Stimulated activated CD4-positive, alpha-beta T cell treated with anti-CD3 and anti-CD28 coated beads, TNF-alpha, amount 100 ng/mL, for 48 hours (primary cell): ENCODE measurements at places on chromosomes 12 and 14.

- DNase-seq, result no peak
These were observed 105.7 kb downstream of the PDE3A start for GRCh38 chr12:20474016-20474415.

GRCh38 chr12:50032854-50033581 is 7.7 kb upstream of the RACGAP1 start:
- no peak for DNase-seq

- DNase-seq, result no peak
These were observed 4.5 kb upstream of the KLHL33 start for GRCh38 chr14:20440465-20440864.

DNA sequence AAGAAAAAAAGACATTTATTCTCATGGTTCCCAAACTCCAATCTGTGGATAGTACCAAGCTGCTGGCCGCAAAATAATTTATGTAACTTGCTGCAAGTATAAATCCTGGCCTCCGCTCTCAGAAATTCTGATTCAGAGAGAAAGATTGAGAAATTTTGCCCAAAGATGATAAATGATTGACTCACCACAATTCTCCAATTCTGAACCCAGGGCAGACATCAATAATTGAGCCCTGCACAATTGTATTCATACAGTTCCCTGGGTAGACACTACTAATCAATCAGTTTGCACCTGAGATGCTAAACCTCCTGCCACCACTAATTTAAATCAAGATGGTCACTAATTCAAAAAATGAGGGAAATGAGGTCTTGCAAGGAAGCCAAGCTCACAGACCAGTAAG is 38.2 kb downstream of the TRPV4 start:
- no peak for DNase-seq

DNA sequence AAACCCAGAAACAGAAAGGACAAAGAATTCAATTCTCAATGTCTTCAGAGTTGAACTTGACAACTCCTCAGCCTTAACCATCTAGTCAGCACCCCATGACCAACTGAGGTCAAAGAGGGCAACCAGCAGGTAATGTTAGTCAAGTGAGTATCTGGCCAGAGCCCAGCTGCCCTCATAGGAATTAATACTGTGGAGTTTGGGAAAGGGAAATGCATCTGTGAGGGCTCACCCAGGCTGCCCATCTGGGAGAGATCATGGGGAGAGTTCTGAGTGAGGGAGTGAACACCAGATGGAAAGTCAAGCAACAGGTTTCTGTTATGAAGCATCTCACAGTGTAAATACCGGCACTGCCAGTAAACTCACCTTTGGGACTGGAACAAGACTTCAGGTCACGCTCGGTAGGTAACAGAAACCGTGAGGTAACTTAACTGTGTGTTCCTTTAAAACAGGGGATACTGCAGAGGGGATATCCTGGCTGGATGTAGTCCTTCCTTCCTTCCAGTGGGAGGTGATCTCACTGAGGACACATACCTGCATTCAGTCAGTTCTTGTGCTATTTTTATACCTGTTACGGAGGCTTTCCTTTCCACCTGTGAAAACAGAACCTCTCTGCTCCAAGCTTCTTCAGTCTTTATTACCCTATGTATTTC is 94.4 kb downstream of the DAD1 start:
- no peak for DNase-seq

DNA sequence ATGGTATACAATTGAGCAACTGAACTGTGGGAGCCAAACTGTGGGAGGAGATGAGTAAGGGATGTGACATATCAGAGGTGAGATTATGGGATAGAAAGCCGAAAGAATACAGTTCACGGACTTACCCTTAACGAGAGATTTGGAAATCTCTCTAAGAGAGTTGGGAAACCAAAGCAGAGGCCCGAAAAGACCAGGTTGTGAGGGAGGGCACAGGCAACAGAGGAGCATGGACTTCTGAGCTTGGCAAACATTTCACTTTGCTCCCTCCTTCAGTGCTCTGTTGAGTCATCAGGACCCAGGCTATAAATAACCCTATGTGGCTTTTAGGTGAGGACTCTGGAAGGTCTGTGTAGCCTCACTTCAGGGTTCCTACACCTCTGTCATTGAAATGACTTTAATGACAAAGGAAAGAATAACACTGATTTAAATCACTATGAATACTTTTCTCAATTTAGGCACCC is 120.6 kb downstream of the TGFB3 start:
- DNase-seq, result no peak

DNA sequence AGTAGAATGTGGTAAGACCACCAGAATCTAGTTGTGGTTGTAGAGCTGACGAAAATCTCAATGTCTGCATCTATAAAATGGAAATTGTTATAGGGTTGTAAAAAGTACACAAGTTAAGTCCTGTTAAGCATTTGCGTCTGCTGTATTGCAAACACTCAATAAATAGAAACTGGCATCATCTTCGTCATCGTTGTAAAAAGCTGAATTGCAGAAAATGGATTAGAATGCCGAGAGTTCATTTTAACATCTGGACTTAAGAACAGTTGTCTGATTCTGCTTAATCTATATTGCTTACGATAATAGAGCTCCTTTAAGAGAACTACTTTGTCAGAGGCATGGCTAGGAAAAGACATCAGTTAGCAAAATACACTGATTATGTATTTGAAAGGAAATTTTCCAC is 33.2 kb downstream of the KCNMB4 start:
- DNase-seq, result no peak

GRCh38 chr12:93121729-93122488 is 192.8 kb upstream of the EEA1 start:
- DNase-seq, result no peak

- no peak for DNase-seq
These were observed 42.4 kb upstream of the BDKRB2 start for GRCh38 chr14:96162265-96162664.

DNA sequence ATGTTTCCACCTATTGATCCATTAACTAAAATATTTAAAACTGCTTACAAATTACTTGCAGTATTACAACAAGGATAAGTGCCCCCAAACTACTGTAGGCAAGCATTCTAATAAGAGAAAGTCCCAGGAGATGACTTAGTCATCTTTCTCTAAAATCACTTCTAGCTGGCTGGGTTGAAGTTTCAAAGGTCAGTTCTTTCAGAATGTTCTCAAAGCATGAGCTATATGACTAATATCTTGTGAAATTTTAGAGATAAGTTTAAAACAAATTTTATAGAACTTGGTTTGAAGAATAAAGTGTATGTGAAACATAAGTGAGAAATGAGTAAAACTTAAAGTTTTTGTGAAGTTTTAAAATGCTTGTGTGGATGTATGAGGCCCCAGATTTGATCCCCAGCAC is 24.3 kb upstream of the OR6J1 start:
- no peak for DNase-seq

- no peak for DNase-seq
These were observed 2.8 kb downstream of the FAM234B start for GRCh38 chr12:13046964-13047363.

GRCh38 chr12:54393743-54394142 is 9.2 kb upstream of the ZNF385A start:
- DNase-seq, result no peak

DNA sequence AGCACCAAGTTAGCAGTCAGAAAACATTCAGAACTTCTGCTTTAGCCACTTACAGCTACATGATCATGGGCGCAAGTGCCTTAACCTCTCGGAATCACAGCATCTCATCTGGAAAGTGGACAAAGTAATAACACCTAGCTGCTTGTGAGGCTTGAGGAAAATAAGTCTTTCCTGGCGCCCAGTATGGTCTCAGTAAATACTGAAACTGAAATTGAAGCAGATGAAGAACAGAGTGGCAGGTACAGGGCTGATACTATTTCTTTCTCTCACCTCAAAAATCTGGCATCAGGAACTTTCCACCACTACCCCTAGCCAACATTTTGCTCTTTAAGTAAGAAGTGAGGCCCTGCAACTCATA is 129.7 kb upstream of the FUT8 start:
- no peak for DNase-seq

GRCh38 chr12:64082866-64083268 is 139.2 kb downstream of the KICS2 start:
- no peak for DNase-seq

DNA sequence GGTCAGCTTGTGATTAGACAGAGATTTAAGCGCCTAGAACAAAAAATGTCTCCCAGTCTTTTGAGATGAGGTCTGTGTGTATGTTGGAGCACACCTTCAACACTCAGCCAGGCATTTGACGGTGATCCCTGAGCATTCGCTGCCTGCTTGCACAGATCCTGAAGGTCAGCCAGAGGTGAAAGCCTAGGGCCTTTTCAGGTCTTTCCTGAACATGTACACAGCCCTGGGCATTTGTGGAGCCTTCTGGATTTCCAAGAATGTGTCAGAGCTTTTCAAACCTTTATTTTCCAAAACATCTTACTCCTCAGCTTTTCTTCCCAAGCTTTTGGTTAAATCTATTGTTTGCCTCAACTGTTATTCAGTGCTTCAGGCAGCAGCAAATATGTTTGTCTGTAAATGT is 59.1 kb upstream of the AMN start:
- DNase-seq, result no peak

DNA sequence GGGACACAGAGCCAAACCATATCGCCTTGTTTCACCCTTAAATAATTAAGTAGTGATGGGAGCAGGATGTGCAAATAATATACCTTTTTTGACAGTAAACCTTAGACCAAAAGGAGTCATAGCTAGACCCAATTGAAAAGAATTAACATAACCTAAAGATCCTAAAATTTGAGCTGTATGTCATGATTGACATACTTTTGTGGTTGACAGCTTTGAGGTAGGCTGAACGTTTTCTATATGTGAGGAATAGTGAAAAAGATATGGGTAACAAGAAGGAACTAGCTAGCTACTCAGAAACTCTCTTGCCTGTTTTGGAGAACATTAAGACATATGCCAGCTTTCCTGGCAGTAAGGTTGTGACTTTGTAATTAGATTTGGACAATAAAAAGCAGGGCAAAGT is 320.6 kb downstream of the KCNC2 start:
- DNase-seq, result no peak

- DNase-seq, result no peak
These were observed 5.7 kb upstream of the MLF2 start for GRCh38 chr12:6758506-6759095.

DNA sequence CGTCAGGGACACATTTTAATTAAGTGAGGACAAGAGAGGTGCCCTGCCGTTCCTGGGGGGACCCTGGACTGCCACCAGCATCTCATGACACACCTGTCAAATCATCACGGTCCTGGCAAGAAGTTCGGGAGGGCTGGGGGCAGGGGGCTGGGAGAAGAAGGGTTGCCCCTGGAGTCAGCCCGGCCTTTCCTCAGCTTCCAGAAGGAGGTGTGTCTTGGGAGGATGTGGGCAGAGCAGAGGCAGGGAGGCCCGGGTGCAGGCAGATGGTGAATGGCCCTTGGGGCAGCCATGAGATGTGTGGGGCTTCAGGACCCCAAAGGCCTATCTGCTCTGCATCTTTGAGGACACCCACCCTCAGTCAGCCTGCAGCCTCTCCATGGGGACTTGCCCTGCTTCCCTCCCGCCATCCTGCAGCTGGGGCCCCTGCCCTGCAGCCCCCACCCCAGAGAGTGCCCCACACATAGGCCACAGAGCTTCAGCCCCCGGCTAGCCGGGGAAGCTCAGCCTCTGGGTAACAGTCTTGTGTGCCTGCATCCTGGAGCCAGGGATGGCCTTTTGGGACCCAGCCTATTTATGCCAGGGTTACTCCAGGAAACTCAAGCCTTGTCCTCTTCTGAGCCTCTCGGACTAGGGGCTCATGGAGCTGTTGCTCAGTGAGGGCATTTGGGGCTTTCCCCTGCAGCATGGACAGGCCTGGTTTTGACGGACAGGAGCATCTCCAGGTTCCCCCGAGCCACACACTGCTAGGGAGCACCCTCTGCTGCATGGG is 178.5 kb downstream of the KIF26A start:
- no peak for DNase-seq

GRCh38 chr12:2372735-2373134 is 319.9 kb downstream of the CACNA1C start:
- no peak for DNase-seq

DNA sequence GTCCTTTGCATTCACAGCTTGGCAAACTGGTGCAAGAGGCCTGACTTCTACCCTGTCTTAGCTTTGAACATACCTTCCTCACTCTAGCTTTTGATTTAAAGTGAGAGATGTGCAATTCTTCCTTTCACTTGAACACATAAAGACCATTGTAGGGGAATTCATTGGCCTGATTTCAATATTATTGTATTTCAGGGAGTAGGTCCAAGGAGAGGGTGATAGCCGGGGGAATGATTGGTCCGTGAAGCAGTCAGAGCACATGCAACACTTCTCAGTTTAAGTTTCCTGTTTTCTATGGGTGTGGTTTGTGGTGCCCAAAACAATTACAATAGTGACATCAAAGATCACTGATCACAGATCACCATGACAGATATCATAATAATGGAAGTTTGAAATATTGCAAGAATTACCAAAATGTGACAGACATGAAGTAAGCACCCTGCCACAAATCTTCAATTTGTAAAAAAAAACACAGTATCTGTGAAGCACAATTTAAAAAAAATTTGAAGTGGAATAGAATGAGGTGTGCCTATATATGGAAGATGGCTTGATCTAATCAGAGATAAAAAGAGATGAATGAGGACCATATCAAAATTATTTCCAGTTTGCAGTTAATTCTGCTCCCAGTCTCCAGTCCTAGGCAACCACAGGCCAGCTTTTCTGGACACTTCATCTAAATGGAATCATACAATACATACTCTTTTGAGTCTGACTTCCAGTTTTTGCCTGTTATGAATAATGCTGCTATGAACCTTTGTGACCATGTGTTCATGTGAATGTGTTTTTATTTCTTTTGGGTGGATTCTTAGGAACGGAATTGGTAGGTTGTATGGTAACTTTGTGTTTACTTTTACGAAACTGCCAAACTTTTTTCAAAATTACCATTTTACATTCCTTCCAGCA is 23.2 kb downstream of the BORCS5 start:
- DNase-seq, result no peak

DNA sequence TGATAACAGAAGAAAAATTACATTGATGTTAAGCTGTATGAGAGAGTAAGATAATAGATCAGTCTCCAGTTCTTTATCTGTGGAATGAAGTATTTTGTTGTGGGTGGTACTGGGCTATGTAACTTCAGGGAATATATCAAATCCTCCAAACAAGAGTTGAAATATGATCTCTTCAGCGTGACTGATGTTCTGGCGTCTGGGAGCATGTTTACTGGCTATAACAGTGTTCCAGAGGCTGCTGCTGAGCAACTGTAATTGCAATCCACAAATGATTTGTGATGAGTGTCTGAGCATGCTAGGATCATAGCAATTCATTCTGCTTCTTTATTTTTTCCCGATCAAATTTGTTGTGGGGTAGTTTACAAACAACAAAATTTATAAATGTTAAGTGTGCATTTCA is 18.6 kb upstream of the CCDC198 start:
- no peak for DNase-seq
